ENCODE measurements at places on chromosomes 2 and 18.

DNA sequence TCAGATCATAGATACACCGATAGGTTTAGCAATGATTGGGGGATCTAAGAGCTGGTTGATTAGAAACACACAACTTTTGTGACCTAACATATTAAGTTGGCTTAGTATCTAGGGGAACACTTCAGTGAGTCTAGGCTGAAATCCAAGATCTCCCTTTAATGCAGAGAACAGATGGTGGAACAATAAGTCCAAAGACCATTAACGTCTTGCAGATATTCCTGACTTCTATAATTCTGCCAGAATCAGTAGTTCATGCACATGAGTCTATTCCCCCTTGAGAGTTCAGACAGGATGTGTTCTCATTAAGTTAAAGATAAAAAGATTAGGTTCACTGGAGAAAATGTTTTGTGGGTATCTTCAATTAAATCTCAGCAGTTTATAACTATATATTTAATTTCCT is 506.5 kb downstream of the TSN start:
- DNase-seq, result peak; percentile 42

DNA sequence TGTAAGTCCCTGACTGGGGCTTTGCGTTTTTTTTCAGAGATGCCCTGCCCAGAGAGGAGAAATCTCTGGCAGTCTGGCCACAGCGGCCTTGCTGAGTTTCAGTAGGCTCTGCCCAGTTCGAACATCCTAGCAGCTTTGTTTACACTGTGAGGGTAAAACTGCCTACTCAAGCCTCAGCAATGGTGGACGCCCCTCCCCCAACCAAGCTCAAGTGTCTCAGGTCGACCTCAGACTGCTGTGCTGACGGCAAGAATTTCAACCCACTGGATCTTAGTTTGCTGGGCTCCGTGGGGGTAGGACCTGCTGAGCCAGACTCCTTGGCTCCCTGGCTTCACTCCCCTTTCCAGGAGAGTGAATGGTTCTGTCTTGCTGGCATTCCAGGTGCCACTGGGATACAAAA is 31.7 kb downstream of the L3MBTL4 start:
- no peak for DNase-seq

GRCh38 chr2:66576561-66577320 is 141.8 kb downstream of the MEIS1 start:
- DNase-seq, result peak; percentile 62

GRCh38 chr2:202909394-202910192 is 1.9 kb downstream of the WDR12 start:
- DNase-seq, result peak; percentile 29

DNA sequence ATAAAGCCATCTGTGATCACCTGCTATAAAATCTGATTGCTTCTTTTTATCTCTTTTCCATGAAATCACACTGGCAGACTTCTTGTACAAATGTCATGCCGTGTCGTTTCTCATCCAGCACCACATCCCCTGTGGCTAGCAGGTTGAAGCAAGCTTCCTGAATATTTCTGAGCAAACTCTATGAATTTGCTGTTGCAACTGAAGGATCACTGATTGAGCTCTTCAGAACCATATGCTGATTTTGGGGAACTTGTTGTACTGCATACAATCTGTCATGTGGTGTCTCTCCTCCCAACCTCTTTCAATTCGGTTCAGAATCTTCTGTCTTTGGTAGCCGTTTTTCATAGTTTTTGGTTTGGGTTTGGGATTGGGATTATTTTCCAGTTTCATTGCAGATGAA is 57.7 kb upstream of the RBMS1 start:
- no peak for DNase-seq

DNA sequence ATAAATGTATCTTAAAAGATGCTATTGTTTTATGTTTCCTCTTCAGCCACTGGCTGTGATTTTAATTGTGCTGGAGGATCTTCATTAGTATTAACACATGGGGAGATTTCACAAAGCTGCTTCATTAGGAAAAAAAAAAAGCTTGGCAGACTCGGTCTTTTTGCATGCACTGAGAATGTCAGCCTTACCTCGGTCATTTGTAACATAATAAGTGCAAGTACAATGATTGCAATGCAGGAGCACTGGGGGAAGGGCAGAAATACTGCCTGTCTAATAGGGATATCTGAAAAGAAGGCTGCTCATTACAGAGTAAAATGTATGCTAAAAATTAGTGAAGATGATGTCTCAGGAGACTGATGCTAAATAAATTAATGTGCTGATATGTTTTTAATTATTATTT is 1.3 kb upstream of the BAZ2B start:
- DNase-seq, result peak; percentile 25

GRCh38 chr2:239348563-239349452 is 52.0 kb downstream of the HDAC4 start:
- peak; percentile 13 for DNase-seq
